Large intestine (tissue), 12 donors: ENCODE measurements at places on chromosomes 6 and 20. TPM values are rescaled to one million over a fixed set of nuclear protein-coding genes. Genes with fewer than 3 reads are reported as not detected.

DNA sequence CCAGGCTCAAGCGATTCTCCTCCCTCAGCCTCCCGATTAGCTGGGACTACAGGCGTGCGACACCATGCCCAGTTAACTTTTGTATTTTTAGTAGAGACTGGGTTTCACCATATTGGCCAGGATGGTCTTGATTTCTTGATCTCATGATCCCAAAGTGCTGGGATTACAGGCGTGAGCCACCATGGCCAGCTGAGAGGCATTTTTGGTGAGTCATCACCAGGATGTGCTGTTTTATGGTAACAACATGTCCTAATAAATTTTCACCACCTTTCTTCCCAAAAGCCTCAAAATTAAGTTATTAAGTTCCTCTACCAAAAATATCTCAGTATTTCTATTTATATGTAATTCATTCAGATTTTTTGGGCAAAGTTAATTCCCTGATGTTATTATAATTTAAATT lies 53.5 kb downstream of the COL21A1 start:
- no peak overlapping the region for H3K27ac ChIP-seq
- H3K36me3 ChIP-seq = no peaks in the 10 kb centered on the region
- no peaks in the 10 kb centered on the region for H3K27me3 ChIP-seq
- H3K4me3 ChIP-seq = no peak overlapping the region

The FUCA2 gene
- 121 TPM for polyA plus RNA-seq

The SLC25A27 gene
- polyA plus RNA-seq = 52.9 TPM

The RNF144B gene
- 2.0 TPM for polyA plus RNA-seq

The KLHDC3 gene
- 91.8 TPM for polyA plus RNA-seq

The EDN3 gene
- 17.7 TPM for polyA plus RNA-seq

GRCh38 chr6:132683543-132683942 lies 24.6 kb upstream of the TAAR1 start:
- H3K27me3 ChIP-seq = no peaks in the 10 kb centered on the region
- no peak for DNase-seq
- no peak overlapping the region for H3K4me3 ChIP-seq
- no peaks in the 10 kb centered on the region for H3K36me3 ChIP-seq
